ENCODE measurements at places on chromosomes 7 and 10. TPM values are rescaled to one million over a fixed set of nuclear protein-coding genes. Genes with fewer than 3 reads are reported as not detected.
A peak's percentile ranks its signal among the peaks of the same experiment; 100 is the strongest.

DNA sequence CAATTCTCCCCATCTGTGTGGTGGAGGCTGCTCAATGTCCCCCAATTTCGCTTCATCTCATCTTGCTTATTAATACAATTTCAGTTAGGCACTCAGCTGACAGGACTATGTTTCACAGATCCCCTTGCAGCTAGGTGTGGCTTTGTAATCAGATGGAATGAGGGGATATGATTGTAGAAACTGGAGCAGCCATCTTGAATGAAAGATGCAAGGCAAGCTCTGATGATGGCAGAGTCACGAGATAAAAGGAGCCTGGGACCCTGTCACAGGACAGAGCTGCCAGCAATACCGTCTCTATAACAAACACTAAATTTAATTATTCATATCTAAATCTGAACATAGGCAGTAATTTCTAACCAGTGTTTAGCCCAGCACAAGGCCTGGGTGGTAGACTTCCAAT is 991 bp upstream of the DLD start:
- no peak for DNase-seq

DNA sequence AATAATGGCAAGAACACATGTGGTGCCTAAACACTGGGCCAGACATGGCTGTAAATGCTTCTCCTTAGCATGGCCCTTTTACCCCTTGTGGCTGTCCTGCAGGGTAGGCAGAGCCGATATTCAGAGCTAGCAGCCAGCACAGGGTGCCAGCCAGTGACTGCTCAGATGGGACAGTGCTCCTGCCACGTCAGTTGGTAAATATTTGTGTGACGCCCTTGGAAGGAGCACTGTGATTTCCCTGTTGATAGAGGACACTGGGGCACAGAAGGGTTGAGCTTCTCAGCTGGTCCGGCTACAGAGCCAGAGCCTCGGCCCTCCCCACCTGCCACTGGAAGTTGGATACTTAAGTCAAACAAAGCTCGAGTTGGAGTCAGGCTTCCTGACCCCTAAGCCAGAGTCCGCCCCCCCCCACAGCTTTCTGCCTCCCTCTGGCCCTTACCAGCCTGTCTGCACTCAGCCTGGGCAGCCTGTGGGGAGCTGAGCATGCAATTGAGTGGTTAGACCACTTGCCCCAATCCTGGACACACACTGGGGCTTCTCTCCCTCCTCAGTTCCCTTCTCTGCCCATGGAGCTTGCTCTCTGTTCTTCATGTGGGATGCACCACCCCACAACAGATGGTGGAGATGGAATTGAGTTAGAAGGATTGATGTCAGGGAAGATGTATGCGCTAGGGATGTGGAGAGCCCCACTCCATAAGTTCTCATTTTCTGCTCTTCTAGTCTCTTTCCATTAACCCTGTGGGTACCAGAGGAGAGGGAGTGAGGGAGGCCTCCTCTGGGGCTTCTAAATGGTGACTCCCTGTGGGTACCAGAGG is 350.8 kb downstream of the PLXNA4 start:
- no peak for DNase-seq

The TMEM178B gene
- total RNA-seq, result 1.7 TPM

DNA sequence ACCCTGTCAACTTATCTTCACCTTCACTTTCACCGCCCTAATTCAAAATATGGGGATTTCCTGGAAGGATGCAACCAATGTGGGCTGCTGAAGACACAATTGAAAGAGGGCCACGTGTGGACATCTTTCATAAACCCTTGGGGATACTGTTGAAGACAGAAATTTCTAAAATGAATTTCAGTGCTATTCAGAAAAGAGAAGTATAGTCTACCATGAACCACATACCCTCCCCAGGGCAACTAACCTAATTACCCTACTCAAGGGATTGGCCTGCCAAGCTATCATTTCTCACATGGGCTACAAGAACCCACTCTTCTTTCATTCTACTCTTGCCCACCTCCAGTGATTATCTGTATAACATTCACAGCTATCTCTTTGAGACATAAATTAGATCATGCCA is 226.0 kb downstream of the PHTF2 start:
- no peak for DNase-seq

DNA sequence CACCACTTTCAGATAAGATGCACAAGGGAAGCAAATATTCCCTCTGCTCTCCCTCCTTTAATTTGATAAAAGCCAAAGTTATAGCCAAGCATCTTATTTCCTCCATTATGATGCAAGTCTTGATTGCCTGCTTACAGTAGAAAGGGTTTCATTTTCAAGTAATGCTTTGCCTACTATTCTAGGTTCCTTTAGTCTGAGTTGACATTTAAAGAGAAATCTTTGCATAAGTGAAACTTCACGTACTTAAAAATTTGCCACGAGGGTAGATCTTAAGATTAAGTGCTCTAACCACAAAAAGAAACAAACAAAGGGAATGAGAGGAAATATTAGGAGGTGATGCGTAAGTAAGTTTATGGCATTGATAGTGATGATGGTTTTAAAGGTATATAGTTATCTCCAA is 78.1 kb upstream of the VWDE start:
- no peak for DNase-seq

DNA sequence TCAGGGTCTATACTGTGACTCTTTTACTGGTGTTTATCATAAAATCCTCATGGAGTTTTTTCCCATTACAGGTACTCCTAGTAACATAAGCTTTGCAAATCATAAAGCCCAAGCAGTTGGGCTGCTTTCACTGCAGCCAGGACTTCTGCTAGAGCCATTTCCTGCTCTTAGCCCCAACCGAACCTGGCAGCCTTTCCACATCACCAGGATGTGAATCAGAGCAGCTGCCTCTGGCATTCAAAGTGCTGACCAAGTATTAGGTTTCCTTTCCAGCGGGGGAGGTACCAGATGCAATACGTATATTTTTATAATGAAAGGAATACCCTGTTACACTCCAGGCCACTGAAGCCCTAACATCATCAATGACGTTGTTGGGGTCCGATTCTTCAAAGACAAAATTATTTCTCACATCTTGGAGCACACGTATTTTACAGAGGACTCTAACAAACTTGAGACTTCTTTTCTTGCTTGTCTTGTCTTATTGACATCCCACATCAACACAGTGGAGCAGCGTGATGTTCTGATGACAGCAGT is 3.6 kb upstream of the HTR5A start:
- no peak for DNase-seq

GRCh38 chr7:70615066-70615606 is 516.8 kb upstream of the GALNT17 start:
- DNase-seq, result no peak

DNA sequence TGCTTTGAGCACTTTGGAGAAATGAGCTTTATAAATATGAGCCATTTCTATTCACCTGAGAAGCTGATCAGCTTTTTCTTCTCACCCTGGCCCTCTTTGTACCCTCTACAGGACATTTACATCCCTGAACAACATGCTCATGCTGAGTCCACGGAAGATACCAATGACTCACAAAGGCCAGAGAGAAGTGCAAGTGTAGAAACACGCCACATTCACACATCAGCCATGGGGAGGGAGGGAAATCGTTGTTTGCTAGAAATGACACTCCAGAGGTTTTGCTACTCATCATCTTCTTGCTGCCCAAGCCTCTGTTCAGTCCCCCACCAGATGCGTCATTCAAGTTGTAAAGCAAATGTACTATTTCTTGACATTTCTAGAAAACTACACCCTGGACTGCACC is 2.8 kb upstream of the UCN3 start:
- no peak for DNase-seq

The TAX1BP1 gene
- total RNA-seq, result 155 TPM

- no peak for DNase-seq
Measured at GRCh38 chr7:158124671-158125079, 462.9 kb downstream of the PTPRN2 start.

DNA sequence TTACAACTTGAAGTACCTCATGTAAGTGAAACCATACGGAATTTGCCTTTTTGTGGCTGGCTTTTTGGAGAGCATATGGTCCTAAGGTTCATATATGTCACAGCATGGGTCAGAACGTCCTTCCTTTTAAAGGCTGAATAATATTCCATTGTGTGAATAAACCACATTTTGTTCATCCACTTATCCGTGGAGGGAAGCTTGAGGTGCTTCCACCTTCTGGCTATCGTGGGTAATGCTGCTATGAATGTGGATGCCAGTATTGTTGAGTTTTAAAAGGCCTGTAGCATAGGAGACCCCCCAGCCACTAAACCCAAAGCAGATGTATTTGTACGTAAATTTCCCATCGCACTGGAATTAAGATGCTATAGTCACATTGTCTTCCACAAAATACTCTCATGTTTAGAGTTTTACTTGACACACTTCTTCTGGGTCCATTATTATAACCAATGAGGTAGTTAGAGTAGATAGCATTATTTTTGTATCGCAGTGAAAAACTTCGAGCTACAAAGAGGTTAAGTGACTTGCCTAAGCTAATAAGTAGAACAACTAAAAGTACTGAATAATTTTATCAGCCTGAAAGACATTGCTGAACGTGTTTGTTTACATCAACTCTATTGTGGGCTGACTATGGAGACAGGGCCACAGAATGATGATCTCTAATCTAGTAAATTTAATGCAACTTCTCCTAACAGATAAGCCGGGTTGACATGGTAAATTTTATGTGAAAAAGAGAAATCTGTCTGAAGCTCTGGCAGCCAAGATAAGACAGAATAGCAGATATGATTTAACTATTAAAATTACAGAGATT is 183.0 kb upstream of the CTBP2 start:
- DNase-seq, result peak; percentile 50

GRCh38 chr10:9076066-9076465 is 1021.6 kb downstream of the GATA3 start:
- DNase-seq, result no peak

GRCh38 chr10:116798859-116799258 is 50.4 kb upstream of the ENO4 start:
- DNase-seq, result no peak

GRCh38 chr7:35695473-35695850 is 527 bp upstream of the HERPUD2 start:
- no peak for DNase-seq

DNA sequence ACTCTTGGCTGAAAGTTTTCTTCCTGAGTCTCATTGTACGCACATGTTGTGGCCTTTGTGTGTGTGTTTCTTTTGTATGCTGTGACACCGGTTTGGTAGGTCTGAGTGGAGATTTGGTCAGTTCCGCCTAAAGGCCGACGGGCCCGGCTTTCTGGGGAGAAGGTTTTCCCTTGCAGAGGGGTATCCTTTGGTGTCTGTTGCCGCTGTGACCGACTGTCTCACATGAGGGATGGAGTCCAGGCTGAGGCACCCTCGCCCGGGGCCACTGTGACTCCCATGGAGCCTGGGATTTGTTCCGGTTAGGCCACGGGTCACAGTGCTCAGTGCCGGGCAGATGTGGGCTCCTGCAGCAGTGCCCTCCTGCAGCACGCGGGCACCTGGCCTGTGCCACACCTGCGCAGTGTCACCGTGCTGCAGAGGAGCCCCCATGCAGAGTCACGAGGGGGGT is 19.4 kb downstream of the INPP5A start:
- DNase-seq, result no peak

DNA sequence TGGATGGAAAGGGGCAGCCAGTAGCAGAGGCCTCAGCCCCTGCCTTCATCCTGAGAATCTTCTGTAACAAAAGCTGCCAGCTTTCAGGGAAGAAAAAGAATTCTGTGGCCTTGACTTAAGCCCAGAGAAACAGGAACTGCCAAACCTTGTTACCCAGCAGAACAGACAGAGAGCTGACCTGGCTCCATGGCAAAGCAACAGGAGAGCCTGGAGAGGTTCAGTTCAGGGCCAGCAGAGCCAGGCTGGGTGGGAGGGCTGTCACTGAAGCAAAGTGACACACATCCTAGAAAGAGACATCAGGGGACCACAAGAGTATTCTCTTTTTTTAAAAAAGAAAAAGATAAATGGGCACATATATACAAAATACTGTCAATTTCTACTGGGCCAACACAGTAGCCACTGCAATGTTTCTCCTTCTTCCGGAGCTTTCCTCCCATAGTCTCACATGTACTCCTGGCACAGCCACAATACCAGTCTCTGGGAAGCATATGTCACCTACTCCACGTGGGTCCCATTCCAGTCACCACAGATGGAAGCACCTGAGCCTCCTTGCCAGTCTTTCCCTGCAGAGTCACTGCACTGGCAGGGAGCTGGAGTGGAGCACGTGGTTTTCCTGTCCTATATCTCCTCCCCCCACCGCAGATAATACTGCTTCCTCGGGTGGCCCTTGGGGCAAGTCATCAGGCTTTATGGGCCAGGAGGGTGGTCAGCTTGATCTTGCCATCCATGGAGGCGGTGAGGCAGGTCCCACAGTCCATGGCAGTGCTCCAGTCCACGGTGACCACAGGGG is 15.2 kb upstream of the CYREN start:
- DNase-seq, result no peak

The OPALIN gene
- not detected for total RNA-seq
